NCI-H1048 (cell line): ENCODE measurements at places on chromosomes 12 and 14.

GRCh38 chr14:59465316-59466135 lies at the start of gene GPR135:
Gene GPR135, minus strand, starts transcription at chr14:59465380. Its CDS starts 154 bp downstream, at chr14:59465226.
- no peak for DNase-seq

DNA sequence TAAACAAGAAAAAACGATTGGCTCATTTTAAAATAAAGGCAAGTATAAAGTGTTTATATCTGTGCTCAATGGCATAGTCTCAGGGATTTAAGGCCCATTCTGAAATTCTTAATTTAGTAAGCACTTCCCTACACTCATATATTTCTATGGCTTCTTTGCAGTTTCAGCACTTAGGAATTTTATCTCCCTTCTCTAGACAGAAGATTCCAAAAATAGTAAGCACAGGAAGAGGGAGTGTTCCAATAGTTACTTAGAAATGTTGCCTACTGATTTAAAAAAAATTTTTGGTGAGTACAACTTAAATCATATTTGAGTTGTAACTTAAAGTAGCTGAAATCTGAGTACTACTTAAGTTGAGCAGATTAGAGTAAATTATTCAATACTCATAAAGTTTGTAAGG lies 19.8 kb downstream of the INSM2 start:
- no peak for DNase-seq

GRCh38 chr14:69948351-69948750 lies 69.1 kb downstream of the SMOC1 start:
- DNase-seq = no peak

GRCh38 chr14:73787486-73788316 lies 63.9 kb upstream of the PTGR2 start:
- no peak for DNase-seq
